RPMI8226 (cell line): ENCODE measurements at places on chromosomes 5 and 9.
A peak's percentile ranks its signal among the peaks of the same experiment; 100 is the strongest.

DNA sequence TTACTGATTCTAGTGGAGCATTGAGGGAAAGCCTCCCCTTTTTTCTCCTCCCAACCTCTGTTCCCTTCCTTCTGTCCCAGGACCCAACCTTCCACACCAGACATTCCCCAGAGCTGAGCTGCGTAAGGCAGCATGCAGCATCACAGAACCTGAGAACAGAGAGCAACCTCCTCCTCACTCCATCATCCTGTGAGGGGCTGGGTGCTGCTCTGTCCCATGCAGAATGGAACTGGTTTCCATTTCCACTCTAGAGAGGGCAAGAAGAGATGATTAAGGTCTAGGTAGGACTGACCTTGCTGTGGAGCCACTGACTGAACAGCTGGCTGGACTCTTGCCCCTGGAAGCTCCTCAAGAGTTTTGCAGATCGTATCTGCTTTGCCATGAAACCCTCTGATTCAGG, 30.1 kb upstream of the IL7R start:
- no peak for DNase-seq

GRCh38 chr9:111350556-111350955, 20.5 kb upstream of the OR2K2 start:
- DNase-seq, result no peak

GRCh38 chr5:68730220-68730978, 363.4 kb upstream of the SLC30A5 start:
- DNase-seq, result peak; percentile 12

- DNase-seq, result no peak
These were observed 288.9 kb downstream of the MSX2 start for GRCh38 chr5:175013251-175013650.
